Astrocyte of the spinal cord (primary cell): ENCODE measurements at places on chromosomes 6 and 20.
A peak's percentile ranks its signal among the peaks of the same experiment; 100 is the strongest.

DNA sequence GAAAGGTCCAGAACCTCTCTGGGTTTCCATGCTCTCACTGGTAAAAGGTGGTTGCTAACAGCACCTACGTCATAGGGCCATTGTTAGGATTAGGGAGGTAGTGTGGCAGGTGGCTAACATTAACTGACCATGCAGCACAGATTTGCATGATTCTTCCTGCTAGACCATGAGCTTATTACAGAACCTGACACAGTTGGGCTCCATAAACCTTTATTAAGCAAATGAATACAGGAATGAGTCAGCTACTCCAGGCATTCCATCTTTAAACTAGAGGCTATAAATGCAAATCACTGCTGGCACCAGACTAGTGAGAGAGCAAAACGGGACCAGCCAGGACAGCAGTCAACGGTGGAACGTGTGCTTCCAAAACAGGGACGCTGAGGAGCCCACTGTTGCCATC is 440.1 kb downstream of the PTPRT start:
- no peak for DNase-seq

GRCh38 chr6:72559555-72559954 is 62.3 kb upstream of the KCNQ5 start:
- DNase-seq, result no peak

DNA sequence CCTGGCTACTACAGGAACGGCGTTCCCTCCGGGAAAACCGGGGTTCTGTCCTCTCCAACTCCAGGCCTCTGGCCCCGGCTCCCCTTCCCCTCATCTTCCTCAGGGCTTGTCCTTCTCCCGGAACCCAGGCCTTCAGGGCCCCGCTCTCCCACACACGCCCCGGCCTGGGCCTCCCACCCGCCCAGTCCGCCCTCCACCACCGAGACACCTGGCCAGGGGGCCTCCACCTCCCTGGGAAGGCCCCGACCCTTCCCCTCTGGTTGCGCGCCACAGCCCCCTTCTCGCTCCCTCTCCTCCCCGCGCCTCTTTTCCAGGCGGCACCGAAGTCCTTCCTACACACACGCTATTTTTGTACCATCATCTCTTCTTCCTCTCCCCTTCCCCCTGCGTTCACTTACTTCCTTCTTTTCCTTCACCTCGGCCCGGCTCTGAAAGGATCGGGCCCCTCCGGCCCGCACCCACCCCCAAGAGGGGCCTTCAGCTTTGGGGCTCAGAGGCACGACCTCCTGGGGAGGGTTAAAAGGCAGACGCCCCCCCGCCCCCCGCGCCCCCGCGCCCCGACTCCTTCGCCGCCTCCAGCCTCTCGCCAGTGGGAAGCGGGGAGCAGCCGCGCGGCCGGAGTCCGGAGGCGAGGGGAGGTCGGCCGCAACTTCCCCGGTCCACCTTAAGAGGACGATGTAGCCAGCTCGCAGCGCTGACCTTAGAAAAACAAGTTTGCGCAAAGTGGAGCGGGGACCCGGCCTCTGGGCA is 1.3 kb upstream of the SIRPA start:
- DNase-seq, result no peak

- DNase-seq, result peak; percentile 58
These were observed 5.6 kb downstream of the SMIM29 start for GRCh38 chr6:34243131-34243771.

- DNase-seq, result peak; percentile 92
These were observed 211.5 kb upstream of the FOXA2 start for GRCh38 chr20:22795871-22796270.

DNA sequence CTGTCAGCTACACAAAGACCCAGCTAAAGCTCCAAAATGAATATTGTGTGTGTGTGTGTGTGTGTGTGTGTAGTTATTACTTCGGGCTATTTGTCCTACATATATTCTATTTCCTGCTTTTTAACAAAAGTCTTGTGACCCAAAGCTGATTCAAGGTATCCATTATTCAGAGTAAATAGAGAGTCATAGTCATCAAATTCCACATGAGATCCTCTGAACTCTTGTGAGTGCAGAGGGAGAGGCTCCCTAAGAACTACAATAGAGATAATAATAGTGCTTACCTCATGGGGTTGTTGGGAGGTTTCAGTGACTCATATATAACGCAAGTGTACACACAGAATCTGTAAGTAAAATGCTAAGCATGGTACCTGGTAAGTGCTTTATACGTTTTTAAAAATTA is 95.6 kb upstream of the SHLD1 start:
- peak; percentile 92 for DNase-seq

- no peak for DNase-seq
These were observed 104.3 kb downstream of the AHI1 start for GRCh38 chr6:135393289-135393688.

GRCh38 chr6:14977747-14978382 is 268.0 kb upstream of the JARID2 start:
- DNase-seq, result no peak

DNA sequence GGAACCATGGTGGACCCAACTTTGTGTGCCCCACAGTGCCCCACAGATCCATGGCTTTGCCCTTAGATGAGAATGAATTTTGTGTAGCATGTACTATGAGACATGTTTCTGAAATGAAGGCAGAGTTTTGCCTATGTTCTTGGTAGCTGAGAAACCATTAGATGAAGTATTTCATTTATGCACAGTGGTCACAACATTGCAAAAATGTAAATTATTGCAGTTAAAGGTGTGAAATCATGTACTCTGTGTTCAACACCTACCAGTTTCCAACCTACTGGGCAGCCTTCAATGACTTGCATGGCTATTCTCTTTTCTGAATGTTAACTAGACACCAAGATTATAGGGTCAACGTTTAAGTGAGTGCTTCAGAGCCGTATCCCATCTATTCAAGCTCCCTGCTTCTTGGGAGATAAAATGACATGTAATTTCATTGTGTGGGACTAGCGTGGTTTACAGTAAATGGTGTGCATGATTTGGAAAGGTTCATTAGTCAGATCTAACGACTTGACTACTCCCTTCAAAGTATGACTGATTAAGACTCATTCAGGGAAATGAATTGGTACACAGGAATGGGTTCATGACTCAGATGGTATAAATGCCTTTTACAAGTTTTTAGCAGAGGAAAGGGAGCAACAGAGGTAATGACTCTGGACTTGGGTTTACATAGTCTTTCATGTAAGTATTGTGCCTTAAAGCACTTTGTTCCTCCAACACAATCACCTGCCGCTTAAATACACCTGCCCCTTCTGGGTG is 106.1 kb upstream of the AKIRIN2 start:
- DNase-seq, result peak; percentile 31

DNA sequence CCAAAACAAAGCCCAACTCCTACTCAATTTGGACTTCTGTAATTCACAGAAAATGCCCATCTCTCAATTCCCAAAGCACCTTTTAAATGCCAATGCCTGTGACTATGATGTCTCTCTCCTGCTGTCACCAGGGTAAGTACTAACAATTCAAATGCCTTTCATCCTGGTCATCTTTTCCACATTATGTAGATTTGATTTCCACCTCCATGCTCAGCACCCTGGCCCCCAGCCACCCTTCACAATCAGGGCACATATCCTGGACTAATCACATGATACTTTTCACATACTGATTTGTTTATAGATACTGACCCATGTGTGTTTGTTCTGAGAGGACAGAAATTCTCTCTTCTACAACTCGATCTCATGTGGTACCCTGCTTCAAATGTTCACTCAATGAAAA is 236.3 kb downstream of the PTPRK start:
- no peak for DNase-seq

DNA sequence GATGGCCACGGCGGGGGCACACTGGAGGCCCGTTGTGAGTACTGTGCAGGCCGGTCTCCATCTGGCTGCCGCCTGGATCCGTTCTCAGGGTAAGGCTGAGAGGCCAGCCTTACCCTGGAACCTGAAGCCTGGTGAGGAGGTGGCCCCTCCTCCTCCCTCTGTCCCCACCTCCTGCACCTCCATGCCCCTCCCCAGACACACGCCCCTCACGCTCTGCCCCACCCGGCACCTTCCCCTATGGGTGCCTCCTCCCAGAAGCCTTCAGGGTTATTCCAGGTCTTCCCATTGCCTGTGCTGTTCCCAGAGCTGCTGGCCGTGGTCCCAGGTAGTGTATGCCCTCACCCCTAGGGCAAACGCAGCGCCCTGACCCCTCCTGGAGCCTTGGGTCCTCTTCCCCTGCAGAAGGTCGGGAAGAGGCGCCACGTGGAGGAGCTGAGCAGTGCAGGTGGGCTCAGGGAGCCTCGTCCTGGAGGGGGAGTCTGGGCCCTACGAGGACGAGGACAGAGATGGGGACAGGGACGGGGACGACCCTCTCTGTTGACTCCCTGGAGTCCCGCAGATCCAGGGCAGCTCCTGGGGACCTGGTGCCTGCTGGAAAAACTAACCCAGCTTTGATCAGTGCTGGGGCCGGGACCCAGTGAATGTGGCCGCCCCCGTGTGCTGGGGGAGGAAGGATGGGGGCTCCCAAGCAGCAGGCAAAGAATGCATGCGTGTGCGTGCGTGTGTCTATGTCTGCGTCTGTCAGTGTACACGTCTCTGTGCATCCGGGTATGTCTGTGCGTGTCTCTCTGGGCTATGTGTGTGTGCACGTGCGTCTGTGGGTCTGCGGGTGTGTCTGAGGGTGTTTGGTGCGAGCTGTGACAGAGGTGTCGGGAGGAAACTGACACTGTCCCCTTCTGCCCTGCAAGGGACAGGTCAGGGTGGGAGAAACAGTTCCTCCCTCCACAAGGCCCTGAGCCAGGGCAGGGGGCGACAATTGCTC is 8.2 kb upstream of the HRH3 start:
- DNase-seq, result no peak

DNA sequence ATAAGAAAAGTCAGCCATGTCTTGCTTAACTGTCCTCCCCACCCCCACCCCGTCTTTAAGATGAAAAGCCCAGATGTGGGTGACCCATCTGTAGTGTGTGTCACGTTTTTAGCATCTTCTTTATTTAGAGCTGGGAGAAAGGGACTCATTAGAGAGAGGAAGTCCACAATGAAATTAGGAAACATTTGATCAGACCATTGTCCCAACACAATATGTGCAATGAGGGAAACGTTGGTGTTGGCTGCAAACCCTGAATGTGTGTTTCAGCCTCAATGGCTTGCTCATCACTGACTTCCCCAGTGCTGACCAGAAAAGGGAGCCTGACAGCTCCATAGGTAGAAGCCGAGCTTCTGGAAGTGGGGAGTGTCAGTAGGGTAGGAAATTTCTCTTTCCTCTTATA is 475.7 kb downstream of the CD83 start:
- no peak for DNase-seq

GRCh38 chr6:32635526-32636123 is 1.6 kb upstream of the HLA-DQA1 start:
- DNase-seq, result no peak

GRCh38 chr6:152636609-152637295 is 410 bp downstream of the SYNE1 start:
- peak; percentile 14 for DNase-seq

GRCh38 chr20:43514648-43514999 is 7.1 kb downstream of the L3MBTL1 start:
- no peak for DNase-seq

GRCh38 chr6:106530502-106530901 is 98.8 kb downstream of the RTN4IP1 start:
- DNase-seq, result peak; percentile 65

DNA sequence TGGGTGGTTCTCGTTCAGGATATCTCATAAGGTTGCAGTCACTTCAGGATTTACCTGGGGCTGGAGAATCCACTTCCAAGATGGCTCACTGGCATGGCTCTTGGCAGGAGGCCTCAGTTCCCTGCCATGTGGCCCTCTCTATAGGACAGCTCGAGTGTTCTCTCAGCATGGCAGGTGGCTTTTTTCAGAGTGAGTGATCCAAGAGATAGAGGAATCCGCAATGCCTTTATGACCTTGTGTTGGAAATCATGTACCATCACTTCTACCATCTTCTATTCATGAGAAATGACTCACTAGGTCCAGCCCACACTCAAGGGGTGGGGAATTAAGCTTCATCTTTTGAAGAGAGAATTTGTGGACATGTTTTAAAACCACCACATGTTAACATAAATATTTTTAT is 37.8 kb downstream of the PPP1R16B start:
- DNase-seq, result no peak

DNA sequence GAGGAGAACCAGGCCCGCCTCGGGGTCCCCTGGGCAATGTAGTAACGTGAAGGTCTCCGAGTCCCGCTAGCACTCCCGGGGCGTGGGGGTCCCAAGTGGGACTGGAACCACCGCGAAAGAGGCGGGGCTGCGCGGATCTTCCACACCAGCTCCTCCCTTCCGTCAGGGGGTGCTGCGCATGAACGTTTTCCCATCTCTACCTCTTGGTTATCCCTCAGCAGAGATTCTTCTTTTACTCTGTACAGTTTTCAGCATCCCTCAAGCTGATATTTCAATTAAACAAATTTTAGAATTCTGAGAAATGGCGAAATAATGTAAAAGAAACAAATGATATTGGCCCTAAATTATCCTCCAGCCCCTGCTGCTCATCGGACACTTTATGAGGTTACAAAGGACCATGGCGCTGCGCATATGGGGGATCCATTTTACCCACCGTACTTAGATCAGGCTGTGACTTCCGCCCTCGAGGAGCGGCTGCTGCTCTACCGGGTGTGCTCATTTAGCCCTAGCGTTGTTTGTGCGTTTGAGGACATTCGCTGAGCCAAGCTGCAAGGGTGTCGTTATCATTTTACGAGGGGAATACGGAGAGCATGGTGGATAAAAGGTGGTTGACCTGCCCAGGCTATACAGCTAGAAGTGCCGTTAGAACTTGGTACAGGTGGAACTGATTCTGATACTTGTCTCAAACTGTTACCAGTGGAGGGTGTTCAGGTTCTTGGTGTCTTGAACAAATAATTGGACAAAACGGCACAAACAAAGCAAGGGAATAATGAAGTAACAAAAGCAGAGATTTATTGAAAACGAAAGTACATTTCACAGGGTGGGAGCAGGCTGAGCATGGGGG is 75.2 kb upstream of the CHD6 start:
- peak; percentile 90 for DNase-seq

GRCh38 chr20:34954904-34955230 is 739 bp downstream of the GSS start:
- DNase-seq, result no peak

GRCh38 chr20:676315-676937 is 824 bp upstream of the SCRT2 start:
- DNase-seq, result no peak

DNA sequence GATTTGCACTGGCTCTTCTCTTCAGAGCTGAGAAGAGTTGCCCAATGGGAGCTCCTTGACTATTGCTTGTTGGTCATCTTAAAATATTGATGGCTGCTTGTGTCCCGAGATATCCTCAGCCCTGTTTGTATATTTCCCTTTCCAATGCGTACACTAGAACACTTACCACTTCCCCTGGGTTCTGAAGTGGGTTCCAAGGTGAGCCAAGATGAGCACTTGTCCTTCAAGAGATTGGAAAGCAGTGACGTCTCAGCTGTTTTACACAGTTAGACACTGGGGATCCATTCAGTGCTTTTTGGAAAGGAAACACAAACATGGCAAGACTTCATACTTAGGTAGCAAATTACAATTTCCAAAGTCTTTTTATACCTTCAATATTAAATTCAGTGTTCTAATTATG is 716.4 kb upstream of the CITED2 start:
- DNase-seq, result no peak
